Fibroblast of the conjunctiva (primary cell): ENCODE measurements at places on chromosomes 2 and 18.
A peak's percentile ranks its signal among the peaks of the same experiment; 100 is the strongest.

DNA sequence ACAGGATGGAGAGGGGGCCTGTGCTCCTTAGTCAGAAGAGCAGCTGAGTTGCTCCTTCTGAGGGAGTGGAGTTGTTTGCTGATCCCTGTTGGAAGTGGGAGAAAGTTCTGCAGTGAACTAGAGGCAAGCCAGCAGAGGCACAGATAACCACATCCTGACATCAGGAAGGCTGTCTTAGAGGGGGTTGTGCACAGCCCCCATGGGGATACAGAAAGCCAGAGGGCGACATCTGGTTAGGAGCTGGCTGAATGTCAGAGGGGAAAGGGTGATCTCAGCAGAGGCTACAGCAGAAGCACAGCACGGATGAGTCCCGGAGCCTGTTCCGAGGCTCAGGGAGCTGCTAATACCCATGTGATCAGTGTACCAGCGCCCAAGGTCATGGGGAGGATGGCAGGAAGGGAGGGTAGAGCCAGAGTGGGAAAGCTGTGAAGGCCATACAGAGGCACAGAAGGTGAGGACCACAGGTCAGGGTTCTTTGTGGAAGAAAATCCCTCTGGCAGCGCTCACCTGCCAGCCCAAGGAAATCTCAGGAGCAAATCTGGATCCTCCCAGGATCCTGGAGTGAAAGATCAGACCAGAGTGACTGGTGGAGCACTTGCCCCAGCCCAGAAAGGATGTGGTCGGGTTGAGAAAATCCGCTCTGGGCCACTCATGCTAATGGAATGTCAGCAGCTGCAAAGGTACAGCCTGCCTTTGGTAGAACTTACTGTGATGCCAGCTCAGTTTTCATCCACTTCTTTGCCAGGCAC, 111.8 kb downstream of the STPG4 start:
- peak; percentile 76 for DNase-seq

DNA sequence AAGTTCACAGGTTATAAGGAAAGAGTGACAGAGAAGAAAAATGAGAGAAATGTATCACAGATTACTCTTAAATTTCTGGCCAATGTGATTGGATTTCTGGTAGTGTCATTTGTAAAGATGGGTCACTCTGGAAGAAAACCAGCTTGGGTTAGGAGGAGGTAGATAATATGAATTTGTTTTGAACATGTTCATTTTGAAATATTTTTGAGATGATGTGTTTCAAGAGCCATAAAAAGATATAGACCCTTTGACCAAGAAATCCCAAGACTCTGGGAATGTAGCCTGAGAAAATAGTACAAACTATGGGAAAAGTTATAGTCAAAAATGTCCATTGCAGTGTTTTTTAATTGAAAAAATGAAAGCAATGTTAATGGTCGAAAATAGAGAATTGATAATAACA, 70.7 kb downstream of the CALCRL start:
- DNase-seq, result no peak

DNA sequence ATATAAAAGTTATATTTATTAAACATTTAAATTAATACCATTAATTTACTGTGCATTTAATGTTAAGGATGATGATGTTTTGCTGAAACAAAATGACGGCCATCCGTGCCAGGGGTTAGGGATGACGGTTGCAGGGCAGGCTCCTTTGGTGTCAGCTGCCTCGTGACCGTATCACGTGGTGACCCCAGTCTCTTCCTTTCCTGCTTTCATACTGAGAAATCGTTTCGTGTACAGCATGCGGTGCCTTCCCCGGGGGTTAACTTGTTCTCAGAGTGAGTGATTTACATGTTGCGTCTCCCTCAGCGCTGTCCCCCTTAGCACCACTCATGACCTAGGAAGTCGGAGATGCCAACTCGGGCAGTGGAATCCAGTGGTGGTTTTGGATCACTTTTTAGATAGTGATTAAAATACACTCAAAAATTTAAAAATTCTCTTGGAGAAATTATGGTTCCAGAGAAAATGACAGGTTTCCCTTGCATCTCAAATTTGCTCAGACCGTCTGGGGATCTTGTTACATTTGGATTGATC, 290.8 kb downstream of the GBX2 start:
- DNase-seq, result no peak

GRCh38 chr2:206305523-206306245, 31.2 kb downstream of the ZDBF2 start:
- no peak for DNase-seq

DNA sequence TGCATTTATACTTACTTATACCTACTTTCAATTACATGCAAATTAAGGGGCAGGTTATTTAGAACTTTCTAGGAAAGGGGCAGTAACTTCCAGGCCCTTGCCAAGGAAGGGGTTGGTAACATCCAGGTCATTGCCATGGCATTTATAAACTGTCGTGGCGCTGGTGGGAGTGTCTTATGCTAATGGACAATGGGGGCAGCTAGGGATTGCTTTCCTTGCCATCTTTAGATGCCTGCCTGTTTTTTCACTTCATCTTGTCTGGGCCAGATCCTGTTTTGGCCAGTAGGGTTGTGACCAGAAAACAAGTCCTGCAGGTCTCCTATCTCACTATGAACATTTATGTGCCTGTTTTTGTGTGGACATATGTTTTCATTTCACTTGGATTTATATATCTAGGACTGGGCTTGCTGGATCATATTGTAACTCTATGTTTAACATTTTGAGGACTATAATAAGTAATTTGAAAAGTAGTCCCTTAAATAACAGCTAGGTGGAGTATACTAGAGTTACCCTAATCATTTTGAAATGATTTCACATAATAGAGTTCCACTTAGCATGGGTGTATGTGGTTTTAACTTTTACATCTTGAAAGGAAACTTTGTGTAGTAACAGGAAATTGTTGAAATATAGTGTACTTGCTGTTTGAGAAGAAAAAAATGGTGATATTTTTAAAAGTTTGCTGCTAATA, 56.1 kb downstream of the LCLAT1 start:
- DNase-seq, result no peak

- DNase-seq, result no peak
Measured at GRCh38 chr2:12555012-12555645, 161.6 kb upstream of the TRIB2 start.

- DNase-seq, result no peak
Measured at GRCh38 chr2:65050931-65051330, 5.3 kb upstream of the CEP68 start.

- DNase-seq, result no peak
Measured at GRCh38 chr18:64245126-64245861, 96.4 kb upstream of the LINC00305 start.

DNA sequence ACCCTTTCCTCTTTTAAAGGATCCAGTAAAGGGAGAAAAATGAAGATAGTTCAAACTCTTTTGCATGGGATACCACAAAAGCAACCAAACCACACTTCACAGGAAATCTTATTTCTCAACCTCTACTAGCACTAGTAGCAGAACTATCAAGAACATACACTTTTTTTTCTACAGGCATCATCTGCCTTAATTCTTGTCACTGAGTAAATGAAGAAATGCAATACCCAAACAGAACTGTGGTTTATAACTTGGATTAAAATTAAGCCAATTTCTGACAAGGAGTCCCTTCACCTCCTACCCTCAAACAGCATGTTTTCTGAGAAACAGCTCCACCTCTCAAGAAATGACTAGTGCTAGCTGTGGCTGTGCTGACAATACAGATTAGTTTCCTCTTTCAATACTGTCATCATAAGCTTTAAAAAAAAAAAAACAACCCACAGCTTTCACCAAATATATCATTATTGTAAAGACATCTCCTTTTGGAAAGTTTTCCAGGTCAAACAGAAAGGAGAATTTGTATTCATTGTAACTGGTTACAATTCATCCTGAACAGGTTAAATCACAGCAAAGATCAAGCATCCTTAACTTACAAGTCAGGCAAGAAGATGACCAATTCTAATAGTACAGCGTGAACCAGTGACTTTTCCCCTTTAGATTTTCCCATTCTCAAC, 44.4 kb downstream of the PTPN2 start:
- DNase-seq, result no peak

- DNase-seq, result peak; percentile 26
Measured at GRCh38 chr2:26752656-26753055, 11.4 kb upstream of the SLC35F6 start.

DNA sequence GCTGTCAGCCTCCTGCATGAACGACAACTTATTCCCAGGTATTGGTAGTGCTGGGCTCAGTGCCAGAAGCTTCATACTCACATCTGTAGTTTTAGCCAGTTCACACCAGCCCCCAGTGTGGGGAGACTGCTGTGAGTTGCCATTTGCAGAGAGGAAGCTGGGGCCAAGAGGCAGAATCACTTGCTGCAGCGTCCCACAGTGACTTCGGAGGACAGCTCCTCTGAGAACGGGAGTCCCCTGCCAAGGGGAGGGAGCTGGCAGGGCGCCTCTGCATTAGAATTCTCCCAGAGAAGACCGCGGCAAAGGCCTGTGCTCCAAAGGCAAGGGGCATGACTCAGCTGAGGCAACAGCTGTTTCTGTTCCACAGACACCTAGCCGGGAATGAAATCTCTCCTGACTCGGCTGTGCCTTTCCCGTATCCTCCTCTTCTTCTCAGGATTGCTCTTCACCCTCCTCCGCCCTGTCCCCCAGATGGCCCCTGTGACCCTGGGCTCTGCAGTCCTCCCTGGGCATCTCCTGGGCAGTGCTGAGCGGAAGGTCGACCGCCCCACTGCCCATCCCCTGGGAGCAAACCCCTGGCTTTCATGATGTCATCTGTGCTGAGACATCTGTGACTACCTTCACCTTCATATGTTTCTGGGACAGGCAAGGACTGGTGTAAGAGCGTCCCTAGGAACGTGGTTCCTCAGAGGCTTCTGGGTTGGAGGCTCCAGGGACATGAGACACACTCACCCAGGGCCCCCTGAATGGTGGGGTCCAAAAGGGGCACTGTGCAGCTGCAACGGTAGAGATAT, 18.0 kb downstream of the MAL start:
- DNase-seq, result peak; percentile 28

GRCh38 chr2:104539649-104540048, 314.3 kb upstream of the POU3F3 start:
- no peak for DNase-seq

DNA sequence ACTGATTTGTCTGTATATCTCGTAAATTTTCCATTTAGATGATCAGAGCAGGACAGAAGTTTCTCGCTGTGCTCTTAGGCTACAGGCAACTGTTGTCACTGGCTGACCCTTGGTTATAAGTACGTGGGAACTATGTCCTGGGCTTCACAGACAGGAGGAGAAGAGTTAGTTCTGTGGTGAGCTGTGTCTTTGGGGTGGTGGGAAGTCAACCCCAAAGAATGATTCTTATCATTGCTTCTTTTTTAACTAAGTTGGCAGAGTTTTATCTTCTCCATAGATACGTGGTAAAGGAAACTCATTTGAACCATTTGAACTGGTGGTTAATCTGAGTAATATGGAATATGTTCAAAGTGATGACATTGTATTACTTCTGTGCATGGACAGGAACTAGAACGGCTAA, 230.6 kb upstream of the EPAS1 start:
- DNase-seq, result no peak

DNA sequence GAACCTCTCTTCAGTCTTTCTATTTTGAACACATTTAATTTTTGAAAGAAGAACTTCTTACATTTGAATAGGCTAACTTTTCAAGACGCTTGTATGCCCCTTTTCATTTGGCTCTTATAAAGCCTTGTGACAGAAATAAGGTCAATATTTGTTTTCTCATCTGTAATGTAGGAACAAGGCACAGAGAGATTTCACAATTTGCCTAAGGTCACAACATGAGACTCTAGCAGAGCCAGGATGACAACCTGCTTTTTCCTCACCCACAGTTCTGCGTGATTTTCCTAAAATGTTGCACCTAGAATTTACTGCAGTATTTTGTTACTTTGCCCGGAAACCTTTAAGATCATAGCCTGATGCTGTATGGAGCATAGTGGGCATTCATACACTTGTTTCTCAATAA, 67.4 kb downstream of the TXNL1 start:
- DNase-seq, result no peak

DNA sequence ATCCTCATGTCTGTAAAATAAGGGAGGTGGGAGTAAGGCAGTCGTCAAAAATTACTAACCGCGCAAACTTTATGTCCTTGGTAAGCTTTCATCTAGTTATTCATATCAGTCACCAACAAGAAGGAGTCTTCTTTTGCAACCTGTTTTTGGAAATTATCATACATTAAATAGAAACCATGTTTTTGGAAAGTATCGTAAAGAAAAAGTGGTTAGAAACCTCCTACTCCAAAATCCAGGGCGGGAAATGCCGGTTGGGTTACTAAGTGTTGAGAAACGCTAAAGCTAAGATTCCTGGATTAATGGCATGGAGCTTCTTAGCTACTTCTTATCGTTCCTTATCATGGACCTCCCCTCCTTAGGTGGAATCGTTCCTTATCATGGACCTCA, 778 bp downstream of the BBS5 start:
- DNase-seq, result no peak

- no peak for DNase-seq
Measured at GRCh38 chr2:235461763-235462414, 32.0 kb upstream of the AGAP1 start.

GRCh38 chr2:72954376-72955227, 37.3 kb downstream of the EMX1 start:
- DNase-seq, result no peak

DNA sequence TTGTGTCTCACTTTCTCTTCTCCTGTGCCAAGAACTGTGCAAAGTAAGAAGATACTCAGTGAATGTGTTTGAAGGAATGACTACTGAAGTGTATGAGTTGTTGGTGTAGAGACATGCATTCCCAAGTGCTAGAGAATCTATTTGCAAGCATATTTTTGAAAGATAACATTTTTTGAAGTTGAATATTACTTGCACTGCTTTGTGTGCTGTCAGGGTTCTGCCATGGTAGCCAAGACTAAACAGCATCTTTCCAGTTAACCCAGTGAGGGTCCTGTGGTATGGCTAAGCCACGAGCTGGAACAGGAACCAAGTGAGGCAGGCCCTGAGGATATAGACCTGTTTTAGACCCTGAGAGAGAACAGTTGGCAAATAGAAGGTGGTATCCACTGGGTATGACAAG, 35.2 kb upstream of the EFEMP1 start:
- no peak for DNase-seq

- no peak for DNase-seq
Measured at GRCh38 chr18:8763611-8764010, 58.3 kb downstream of the MTCL1 start.

DNA sequence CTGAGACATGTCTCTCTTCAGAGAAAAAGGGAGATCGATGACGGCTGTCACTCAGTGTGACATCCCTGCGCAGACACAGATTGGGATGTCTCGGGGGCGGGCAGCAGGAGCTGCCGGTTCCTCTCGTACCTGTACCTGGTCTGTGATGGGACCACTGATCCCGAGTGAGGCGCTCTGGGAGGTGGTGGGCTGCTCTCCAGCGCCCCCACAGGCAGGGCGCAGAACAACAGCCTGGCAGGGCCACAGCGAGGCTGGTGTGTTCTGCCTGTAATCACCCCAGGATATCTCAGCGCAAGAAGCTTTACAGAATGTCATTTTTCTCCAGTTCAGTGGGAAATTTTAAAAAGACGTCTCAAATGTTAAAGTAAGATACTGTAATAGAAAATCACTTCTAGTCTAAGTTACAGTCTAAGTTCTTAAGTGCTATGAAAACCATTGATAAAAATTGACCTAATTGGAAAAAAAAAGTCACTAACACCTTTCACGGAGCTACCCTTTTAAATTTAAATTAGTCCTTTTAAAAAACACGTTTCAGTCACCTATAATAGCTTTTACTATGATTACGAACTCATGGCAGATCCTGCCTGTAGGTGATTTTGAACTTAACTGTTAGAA, 189.8 kb downstream of the SNTG2 start:
- DNase-seq, result no peak
